Substantia nigra (tissue), 51 donors: ENCODE measurements at places on chromosomes 4 and X.
A peak's percentile ranks its signal among the peaks of the same experiment; 100 is the strongest.

DNA sequence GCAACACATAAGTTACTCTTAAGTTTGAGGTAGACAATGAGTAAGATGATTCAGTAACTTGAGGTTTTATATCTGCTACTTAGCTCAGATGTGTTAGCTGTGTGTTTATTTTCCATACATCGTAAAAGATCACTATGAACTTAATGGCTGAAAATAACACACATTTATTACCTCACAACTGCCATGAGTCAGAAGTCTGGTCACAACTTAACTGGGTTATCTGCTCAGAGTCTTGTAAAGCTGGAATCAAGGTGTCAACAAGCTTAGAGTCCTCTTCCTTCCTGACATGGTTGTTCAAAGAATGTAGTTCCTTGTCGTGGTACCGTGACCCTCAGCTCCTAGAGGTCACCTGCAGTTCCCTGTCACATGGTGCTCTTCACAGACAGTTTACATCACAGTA lies 204.9 kb upstream of the MAGEB2 start:
- no peak for DNase-seq

DNA sequence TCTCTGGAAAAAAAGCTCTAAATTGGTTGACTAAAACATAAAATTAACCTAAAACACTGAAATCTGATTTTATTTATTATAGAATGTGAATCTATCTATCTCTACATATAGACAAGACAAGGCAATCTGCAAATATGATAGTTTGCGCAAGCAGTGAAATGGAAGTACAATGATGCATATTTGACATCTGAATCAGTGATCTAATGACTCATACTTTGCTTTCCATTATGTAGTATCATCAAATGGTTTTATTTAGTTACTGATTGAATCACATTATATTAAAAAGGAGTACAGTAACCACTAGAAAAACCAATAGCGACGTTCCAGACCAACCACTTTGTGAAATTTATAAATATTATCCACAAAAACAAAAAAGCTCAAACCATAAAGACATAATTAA lies 1969.3 kb downstream of the PCDH7 start:
- no peak for DNase-seq

DNA sequence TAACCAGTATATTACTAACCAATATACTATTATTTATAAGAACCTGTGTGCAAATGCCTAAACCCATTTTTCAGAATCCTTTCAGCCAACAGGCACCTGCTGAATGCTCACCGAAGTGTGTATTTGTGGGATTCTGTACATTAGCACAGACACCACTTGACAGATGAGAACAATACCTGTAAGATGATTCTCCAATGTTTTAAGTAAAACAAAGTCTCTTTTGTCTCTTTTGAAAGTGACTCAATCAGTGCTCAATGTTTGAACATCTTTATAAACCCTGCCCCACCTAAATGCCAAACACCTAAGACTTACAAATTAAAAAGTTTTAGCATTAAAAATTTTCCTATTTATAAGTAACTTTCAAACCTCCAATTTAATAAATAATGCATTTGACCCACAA lies 763 bp downstream of the ASB9 start:
- no peak for DNase-seq

DNA sequence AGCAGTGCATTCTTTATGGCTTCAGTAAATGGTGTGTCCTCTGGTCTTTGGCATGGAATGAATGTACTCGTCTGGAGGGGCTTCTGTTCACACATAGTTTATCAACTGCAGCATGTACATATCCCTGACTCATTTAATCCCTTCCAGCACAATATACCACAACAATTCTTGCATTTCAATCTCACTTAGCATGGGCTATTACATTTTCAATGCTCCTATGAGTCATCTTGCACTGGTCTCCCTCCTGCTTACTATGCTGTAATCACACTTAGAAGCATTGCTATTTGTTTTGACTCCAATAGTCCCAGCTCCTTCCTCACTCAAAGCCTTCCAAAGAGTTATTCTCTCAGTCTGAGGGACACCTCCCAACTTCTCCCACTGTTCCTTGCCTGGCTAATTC lies 180.9 kb upstream of the NUDT10 start:
- DNase-seq: no peak

DNA sequence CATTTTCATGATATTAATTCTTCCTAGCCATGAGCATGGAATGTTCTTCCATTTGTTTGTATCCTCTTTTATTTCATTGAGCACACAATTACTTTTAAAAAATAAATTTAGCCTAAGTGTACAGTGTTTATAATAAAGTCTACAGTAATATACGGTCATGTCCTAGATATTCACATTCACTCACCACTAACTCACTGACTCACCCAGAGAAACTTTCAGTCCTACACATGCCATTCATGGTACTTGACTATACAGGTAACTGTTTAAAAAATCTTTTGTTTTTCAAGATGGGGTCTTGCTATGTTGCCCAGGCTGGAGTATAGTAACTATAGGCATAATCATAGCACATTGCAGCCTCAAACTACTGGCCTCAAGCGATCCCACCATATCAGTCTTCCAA lies 348.1 kb downstream of the RAPGEF2 start:
- no peak for DNase-seq

DNA sequence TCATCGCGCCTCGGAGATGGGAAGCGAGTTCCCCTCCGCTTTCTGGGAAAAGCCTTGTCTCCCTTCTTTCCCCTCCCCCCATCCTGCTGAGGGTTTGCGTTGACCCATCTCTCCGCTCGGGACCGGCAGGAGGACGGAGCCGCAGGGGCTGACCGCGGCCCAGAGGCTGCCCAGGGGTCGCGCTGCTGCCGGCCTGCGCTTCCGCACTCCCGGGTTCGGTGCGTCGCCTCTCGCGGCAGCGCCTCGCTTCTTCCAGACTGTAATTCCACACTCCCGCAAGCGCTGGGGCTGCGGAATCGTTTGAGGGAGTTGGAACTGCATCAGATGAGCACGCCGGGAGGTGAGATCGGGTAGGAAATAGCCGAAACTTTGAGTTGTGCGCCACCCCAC lies 88.3 kb downstream of the BCOR start:
- DNase-seq: no peak

DNA sequence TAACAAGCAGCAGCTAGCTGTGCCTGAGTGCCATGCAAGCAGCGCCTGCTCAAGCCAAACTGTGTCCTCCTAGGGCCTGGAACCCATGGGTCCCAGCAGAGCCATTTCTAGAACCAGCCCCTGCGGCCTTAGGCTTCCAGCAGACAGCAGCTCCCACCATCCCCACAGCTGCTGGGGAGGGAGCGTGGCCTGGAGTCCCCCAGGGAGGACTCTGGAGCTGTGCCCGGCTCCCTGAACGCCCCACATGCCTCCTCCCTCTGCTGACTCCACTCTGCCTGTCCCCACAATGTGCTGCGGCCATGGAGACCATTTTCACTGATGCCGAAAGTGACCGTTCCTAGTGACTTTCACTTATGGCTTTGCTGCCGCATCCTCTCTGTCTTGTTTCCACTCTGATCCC lies 45.9 kb downstream of the GAK start:
- no peak for DNase-seq

GRCh38 chr4:151922811-151923210 lies 162.0 kb upstream of the GATB start:
- no peak for DNase-seq

- DNase-seq: no peak
Measured at GRCh38 chr4:164959896-164960295, 17.6 kb downstream of the TRIM61 start.

- DNase-seq: no peak
Measured at GRCh38 chrX:78725287-78725686, 22.2 kb upstream of the LPAR4 start.

DNA sequence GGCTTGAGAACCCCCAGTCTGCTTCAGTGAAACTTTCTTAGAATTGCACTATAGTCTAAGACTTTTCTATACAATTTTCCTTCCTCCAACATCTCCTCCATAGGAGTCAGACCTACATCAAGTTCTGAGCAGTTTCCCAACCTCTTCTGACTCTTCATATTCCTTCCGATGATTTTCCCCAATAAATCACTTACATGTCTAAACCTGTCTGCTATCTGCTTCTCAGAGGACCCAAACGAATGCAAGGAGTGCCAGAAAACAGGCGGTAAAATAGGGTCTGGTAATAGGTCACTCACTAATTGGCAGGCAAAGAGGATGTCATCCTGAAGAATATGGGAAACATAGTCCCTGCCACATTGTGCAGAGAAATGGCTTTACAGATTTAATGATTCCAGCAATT lies 153.9 kb downstream of the PCDH18 start:
- DNase-seq: no peak

GRCh38 chrX:144214651-144215050 lies 330.8 kb downstream of the UBE2NL start:
- no peak for DNase-seq

DNA sequence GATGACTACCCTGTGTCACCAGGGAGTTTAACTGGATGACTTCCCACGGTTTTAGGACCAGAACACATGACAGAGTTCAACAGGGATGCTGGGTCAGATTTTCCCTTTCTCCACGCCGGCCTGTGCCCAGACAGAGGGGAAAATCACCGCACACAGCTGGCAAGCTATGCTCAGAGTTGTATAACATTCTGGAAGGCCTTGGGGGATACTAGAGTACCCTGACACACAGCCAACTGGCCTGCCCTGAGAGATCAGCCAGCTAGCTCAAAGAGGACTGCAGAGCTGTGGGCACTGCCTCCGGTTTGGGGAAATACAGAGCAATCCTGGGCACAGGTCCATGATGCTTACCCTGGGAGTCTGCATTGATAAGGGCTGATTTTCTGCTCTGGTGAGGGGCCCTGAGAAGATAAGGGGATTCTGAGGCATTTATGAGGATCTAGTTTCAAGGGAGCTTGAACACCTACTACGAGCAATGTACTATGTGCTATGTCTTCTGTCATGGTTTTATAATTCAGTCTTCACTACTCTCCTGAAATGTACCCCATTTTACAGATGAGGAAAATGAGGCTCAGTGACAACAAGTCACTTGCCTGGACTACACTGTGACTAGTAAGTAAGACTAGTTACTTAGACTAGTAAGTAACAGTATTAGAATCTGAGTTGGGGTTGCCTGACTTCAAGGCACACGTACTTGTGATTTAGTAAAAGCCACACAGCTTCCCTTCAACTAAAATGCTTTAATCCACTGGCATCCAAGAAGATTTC lies 14.7 kb downstream of the C4orf54 start:
- peak; percentile 44 for DNase-seq

GRCh38 chr4:3823496-3824341 lies 57.5 kb downstream of the ADRA2C start:
- DNase-seq: no peak

DNA sequence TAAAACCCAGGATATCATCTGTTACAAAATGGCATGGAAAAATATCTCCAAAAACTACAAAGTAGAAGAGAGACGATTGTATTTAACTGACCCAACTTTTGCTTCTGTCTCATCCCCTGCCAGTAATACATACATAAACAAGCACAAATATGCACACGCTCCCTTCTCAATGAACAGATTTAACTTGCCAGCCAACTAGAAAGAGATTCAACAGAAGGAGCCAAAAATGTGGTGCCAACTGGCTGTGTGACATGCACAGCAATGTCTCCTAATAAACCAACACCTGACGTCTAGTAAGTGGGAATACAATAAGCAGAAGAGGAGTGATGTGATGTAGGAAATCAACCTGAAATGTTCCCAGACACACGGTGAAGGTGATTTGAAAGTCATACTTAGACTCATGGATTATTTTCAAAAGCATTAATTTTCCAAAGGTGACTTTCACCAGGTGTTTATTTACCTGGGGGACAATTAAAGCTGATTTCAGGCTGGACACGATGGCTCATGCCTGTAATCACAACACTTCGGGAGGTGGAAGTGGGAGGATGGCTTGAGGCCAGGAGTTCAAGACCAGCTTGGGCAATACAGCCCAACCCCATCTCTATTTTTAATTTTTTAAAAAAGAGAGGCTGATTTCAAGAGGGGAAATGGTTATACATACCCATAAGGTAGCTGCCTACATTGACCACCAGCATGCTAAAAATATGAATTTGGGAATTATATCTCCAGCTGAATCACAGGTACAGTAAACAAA lies 33.7 kb downstream of the SH3RF1 start:
- no peak for DNase-seq

DNA sequence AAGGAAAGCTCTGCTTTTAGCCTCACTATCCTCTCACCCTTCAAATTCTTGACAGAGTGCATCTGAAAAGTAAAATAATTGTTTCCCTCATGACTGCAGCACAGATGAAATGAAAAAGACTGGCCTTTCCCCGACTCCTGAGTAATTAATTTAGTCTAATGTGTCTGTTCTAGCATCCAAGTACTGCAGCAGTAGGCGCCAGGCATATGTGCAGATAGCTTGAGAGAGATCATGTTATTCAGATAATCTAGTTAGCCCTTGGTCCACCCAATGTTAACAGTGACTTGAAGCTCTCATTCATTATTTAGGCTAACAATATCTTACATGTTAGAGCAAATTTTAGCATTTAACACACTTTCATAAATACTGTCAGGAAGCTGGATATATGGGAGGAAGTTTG lies 54.0 kb downstream of the MAP9 start:
- DNase-seq: no peak

DNA sequence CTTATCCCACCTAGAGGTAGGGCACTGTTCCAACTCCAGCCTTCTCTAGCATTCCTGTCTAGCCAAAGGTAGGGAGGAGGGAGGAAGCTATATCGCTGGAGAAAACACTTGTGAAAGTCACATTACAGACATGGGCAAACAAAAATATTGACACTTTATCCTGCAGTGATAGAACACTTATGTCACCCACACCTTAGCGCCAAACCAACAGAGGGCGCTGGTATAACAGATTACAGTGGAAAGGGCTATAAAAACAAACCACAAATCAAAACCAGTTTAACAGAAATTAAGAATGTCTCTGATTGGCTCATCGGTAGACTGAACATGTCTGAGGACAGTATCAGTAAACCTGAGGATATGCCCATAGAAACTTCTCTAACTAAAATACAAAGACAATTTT lies 451.3 kb downstream of the TLL1 start:
- DNase-seq: no peak

GRCh38 chrX:102345916-102346315 lies 93.9 kb downstream of the NXF2B start:
- DNase-seq: no peak

GRCh38 chr4:126718136-126718535 lies 914.6 kb upstream of the INTU start:
- no peak for DNase-seq
